A549 treated with AZD2906 at 1 μM for 4 hours (cell line): ENCODE measurements at places on chromosomes 6 and 20. TPM values are rescaled to one million over a fixed set of nuclear protein-coding genes. Genes with fewer than 3 reads are reported as not detected.

Gene ASIP
- 0.18 TPM in 1 of 5 replicates, not detected in the others for total RNA-seq

Gene PGBD1
- total RNA-seq = 4.1 to 5.4 TPM (median 4.7 TPM) in 5 replicates

Gene PTPRT
- total RNA-seq = not detected in 5 replicates

Gene GABRR2
- 0.03 to 0.11 TPM (median 0.07 TPM) in 5 replicates for total RNA-seq

Gene INSM1
- not detected in 5 replicates for total RNA-seq

Gene TSPO2
- 0.09 TPM in 1 of 5 replicates, not detected in the others for total RNA-seq

Gene NOX3
- total RNA-seq = not detected in 5 replicates

Gene LPA
- total RNA-seq = 0.06 to 0.15 TPM (median 0.07 TPM) in 5 replicates

Gene RIPPLY2
- 0.33 to 0.70 TPM (median 0.38 TPM) in 5 replicates for total RNA-seq

Gene BPIFA1
- total RNA-seq = not detected in 5 replicates

Gene FAM217A
- not detected in 5 replicates for total RNA-seq

Gene LEMD2
- total RNA-seq = 34.7 to 43.0 TPM (median 39.8 TPM) in 5 replicates

Gene LAMA4
- 0.71 to 1.3 TPM (median 1.1 TPM) in 5 replicates for total RNA-seq

Gene STX11
- total RNA-seq = 2.1 to 2.7 TPM (median 2.2 TPM) in 5 replicates

Gene SHLD1
- 6.5 to 7.8 TPM (median 6.9 TPM) in 5 replicates for total RNA-seq

Gene ASF1A
- total RNA-seq = 7.7 to 8.8 TPM (median 7.9 TPM) in 5 replicates

Gene FOXC1
- total RNA-seq = 4.8 to 6.9 TPM (median 6.4 TPM) in 5 replicates

Gene ANKRD66
- not detected in 5 replicates for total RNA-seq
